ENCODE measurements at places on chromosomes 4 and X.

- no peak for DNase-seq
Observed at GRCh38 chr4:21367567-21367966, 581.0 kb downstream of the KCNIP4 start.

DNA sequence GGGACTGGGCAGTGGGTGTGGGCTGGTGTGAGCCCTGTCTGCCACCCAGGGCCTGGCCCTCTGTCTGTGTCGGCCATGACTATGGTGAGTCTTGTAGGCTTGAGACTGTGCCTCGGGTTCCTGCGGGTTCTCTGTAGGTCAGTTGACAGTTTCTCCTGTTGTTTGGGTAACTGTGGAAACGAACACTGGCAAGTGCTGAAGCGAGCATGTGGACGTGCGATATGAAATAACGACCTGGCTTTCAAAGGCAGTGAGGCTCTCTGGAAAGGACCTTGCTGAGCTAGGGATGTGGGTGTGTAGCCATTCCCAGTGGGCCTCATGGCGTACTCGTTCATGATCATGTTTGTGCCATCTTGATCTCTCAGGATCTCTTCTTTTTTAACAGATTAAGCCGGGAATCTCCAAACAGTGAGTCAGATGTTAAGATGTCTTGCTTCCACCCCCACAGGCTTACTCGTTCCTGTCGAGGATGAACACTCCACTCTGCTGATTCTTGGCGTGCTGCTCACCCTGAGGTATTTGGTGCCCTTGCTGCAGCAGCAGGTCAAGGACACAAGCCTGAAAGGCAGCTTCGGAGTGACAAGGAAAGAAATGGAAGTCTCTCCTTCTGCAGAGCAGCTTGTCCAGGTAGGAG, 41.3 kb downstream of the HTT start:
- DNase-seq: peak; percentile 58

- DNase-seq: no peak
Observed at GRCh38 chr4:177401658-177402273, 40.5 kb downstream of the AGA start.

- no peak for DNase-seq
Observed at GRCh38 chr4:20591571-20591970, 108.7 kb upstream of the PACRGL start.

- no peak for DNase-seq
Observed at GRCh38 chrX:123961268-123962005, at the start of gene STAG2. Gene STAG2, plus strand, starts transcription at chrX:123961706. Its CDS starts 60,922 bp downstream, at chrX:124022628.

- no peak for DNase-seq
Observed at GRCh38 chr4:150240011-150240410, 161.8 kb downstream of the DCLK2 start.

DNA sequence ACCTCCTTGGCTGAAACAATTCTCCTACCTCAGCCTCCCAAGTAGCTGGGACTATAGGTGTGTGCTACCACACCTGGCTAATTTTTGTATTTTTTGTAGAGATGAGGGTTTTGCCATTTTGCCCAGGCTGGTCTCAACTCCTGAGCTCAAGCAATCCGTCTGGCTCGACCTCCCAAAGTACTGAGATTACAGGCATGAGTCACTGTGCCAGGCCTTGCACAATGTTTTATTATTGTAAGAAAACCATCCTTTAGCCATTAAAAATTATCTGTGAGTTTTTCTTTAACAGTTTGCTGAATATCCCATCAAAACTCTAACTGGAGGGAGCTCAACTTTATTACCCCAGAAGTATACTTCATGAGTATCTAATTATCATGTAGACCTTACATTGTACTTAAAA, 900.3 kb downstream of the PCDH7 start:
- DNase-seq: no peak

- no peak for DNase-seq
Observed at GRCh38 chr4:145909281-145909715, 29.3 kb downstream of the ZNF827 start.

GRCh38 chrX:77003530-77003929, 443.7 kb upstream of the FGF16 start:
- no peak for DNase-seq

GRCh38 chrX:129524250-129524850, 1.1 kb upstream of the SMARCA1 start:
- no peak for DNase-seq

GRCh38 chrX:47247206-47247998, 14.6 kb downstream of the USP11 start:
- DNase-seq: no peak

DNA sequence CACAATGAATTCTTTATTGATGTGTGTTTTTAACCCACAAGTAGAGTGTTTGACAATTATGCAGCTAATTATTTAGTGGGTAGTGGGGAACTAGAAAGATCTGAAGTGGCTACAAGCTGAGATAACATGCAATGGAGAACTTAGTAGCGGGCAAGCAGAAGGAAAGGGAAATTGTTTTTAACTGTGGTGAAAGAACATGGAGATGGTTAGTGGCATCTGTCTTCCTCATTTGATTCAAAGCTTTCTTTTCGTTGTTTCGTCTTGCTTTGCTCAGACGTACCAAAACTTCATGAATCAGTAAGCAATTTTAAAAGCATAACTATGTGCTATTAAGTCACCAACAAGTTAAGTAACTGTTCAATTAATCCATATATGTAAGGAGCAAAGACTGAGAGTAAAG, 169.9 kb downstream of the BANK1 start:
- DNase-seq: no peak
